ENCODE measurements at places on chromosomes 5 and 9.

- DNase-seq = no peak
Measured at GRCh38 chr9:109206670-109207069, 39.6 kb upstream of the FRRS1L start.

- DNase-seq = no peak
Measured at GRCh38 chr9:82805027-82805426, 257.9 kb downstream of the RASEF start.

- DNase-seq = no peak
Measured at GRCh38 chr9:35756275-35757225, 2.5 kb upstream of the MSMP start.

DNA sequence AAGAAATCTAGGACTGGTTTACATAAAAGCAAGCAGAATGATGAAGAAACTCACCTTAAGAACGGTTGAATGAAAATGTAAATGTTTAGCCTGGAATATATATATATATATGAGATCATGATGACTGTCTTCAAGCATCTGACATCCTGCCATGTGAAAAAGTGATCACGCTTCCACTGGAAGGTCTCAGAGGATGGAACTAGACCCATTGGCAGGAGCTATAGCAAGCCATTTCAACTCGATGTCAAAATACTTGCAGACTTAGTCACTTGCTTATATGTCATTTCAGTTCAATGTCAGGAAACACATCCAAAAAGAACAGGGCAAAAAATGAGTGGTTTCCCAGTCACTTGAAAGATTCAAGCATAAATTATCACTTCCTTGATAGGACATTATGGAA is 22.2 kb upstream of the TMEM161B start:
- no peak for DNase-seq

DNA sequence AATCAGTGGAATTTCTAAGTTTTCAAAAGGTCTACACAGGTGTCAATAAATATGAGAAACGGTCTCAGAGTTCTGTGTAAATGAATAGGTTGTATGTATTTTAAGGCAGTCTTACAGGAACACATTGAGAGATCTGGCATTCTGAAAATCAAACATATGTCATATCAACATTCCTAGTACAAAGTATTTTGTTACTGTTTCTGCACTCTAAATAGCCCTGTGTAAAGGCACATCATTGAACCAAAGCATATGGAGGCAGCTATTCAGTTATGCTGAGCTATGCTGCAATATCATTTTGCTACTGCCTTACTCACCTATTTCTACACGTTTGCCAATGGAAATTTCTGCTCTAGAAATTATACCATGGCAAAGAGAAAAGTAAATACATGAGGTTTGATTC is 379.1 kb downstream of the KIAA0825 start:
- no peak for DNase-seq

DNA sequence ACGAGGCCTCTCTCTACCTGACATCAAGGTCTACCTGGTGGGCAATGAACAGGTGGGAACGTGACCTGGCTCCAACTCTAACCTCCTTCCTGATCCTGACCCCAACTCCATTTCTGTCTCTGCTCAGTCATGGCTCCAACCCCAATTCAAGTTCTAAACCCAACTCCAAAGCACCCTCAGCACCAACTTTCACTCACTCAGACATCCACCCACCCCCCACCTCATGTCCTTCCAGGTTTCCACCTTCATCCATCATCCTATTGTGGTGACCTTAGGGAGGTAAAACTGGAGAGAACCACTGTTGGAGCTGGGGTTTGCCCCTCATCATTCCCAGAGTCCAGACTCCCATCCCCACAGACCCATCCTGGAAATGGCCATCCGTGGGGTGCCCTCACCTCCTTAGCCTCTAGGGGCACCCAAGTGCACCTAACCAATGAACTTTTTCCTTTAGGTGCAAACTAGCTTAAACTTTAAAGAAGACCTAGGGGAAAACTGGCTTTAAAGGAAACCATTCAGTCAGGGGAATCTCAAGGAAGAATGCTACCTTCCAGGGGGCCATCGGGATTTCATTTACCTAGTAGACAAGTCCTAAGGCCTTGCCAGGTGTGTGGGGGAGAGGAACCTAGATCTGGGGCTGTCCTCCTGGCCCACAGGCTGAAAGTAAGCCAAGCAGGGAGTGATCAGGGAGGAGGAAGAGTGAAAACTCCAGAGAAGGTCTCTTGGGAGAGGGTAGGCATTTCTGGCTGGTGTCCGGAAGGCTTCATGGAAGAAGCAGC is 11.3 kb downstream of the RGS14 start:
- DNase-seq = no peak

Data from LNCaP clone FGC (cell line).